ENCODE measurements at places on chromosomes 4 and X.

DNA sequence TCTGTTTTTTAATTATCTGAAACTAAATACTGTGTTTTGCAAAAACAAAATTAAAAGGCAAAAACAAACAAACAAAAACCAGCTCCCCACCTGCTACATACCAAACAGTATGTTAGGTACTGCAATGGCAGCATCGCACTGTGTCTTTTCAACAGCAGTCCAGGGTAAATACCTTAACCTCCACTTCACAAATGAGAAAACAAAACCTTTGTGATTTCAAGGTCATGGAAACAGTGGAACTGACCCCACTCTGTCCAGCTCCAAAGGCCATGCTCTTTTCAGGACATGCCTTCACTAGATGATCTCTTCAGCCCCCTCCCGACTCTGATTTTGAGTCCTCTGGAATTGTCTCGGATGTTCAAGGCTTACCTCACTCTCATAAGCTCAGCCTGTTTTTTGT is 183.4 kb downstream of the CBR4 start:
- no peak for DNase-seq

GRCh38 chrX:101484135-101484534 is 1.1 kb upstream of the ARMCX4 start:
- no peak for DNase-seq

- DNase-seq: no peak
These were observed 113.6 kb upstream of the CBLL2 start for GRCh38 chrX:22159071-22159470.

GRCh38 chr4:6180841-6181631 is 19.3 kb downstream of the JAKMIP1 start:
- DNase-seq: no peak

- no peak for DNase-seq
These were observed 187.0 kb downstream of the NLGN4X start for GRCh38 chrX:6041630-6042029.

DNA sequence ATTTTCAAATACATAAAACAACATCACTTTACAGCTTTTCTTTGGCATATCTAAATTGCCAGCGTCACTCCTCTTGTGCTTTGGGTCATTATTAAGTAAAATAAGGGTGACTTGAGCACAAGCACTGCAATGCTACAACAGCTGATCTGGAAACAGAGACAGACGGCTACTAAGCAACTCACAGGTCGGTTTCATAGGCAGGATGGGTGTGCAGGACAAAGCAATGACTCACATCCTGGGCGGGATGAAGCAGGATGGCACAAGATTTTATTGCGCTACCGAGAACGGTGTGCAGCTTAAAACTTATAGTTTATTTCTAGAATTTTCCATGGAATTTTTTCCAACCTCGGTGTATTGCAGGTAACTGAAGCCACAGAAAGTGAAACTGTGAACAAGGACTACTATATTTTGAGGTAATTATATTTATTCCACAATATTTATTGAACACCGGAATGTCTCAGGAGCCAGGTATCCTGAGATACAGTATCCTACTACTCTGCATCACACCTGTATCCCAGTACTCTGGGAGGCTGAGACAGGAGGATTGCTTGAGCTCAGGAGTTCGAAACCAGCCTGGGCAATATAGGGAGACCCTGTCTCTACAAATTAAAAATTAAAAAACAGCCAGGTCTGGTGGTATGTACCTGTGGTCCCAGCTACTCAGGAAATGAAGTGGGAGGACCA is 215.5 kb downstream of the APBB2 start:
- no peak for DNase-seq

DNA sequence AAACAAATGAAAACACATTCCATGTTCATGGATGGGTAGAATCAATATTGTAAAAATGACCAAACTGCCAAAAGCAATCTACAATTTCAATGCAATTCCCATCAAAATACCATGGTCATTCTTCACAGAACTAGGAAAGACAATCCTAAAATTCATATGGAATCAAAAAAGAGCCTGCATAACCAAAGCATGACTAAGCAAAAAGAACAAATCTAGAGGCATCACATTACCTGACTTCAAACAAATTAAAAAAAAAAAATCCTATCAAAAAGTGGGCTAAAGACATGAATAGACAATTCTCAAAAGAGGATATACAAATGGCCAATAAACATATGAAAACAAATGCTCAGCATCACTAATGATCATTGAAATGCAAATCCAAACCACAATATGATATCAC is 297.5 kb downstream of the NAF1 start:
- DNase-seq: no peak
